Heart left ventricle (tissue), 16 donors: ENCODE measurements at places on chromosomes 2 and 18.
A peak's percentile ranks its signal among the peaks of the same experiment; 100 is the strongest.

GRCh38 chr18:79314838-79315388 lies 80.8 kb upstream of the NFATC1 start:
- no peak for DNase-seq

GRCh38 chr2:18762667-18763066 lies 173.3 kb upstream of the NT5C1B start:
- DNase-seq, result no peak

GRCh38 chr2:15155959-15156574 lies 405.1 kb downstream of the NBAS start:
- DNase-seq, result no peak

DNA sequence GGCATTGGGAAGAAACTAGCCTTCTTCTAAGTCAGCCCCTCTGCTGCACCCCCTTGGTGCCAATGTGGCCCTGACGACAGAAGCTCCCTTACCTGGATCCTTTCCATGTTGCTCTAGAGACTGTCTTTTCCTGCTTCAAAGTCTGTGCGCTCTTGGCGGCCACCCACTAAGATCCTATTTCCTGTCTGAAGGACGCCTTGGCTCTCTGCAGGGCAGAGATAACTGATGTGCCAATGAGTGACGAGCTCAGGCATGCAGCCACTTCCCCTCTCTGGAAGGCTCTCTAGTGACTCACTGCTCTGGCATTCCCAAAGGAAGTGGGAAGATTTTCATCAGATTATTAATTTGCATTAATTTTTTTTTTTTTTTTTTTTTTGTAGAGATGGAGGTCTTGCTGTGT lies 273.5 kb downstream of the CDH20 start:
- peak; percentile 91 for DNase-seq

DNA sequence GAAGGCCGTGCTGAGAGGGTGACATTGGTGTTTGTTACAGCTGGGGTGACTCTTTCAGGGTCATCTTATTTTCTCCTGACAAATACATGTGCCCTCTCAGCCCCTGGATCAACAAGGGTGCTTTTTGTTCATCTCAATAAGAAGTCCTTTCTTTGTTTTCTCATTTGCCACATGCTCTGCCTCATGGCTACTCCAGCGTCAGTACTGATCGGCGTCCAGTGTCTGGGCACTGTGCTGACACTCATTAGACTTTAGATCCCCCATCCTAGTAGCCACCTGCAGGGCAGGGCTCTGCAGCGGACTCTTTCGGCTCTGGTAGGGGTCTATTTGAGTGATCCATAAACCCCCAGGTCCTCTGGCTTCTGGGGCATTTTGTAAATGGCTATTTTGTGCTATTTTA lies 38.4 kb downstream of the NPPC start:
- DNase-seq, result no peak

- DNase-seq, result no peak
Measured at GRCh38 chr18:69035756-69036155, 237.9 kb downstream of the CCDC102B start.

DNA sequence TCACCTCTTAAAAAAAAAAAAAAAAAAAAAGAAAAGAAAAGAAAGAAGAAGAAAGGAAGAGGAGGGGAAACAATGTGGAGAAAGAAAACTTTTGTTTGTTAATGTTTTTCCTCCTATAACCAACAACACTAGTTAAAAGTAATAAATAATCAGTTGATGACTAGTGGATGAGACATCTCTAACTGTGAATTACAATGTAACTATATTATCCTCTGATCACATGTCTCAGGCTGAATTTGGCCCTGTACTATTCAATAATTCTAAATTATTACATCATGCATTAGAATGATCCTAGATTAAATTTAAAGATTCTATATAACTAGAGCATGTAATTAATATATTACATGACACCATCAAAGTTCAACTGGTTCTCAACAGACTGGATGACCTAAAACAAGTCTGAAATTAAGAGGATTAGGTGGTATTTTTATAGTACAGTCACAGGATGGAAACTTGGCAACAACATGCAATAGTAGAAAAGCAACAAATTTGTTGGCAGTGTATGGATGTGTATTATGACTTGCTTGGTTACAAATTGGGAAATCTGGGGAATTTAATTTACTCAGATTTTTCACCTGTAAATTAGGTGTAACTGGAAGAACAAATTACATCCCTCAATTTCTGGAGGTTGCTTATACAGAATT lies 269.3 kb upstream of the SETBP1 start:
- DNase-seq, result no peak

DNA sequence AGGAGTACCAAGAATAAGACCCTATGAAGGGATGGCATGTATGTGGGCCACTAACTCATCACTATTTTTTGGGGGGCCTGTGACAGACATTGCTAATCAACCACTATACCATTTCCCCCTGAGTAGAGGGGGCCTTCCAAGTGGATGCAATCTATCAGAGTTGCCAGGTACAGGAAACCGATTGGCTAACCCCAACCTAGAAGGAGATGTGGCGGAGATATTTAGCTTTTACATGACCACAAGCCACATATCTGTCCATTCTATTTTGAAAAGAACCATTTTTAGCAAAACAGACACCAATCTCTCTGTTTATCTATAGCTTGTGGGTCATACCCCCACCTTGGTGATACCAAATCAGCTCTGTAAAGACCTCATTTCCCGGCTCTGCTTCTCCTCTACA lies 51.0 kb downstream of the PAX8 start:
- no peak for DNase-seq

DNA sequence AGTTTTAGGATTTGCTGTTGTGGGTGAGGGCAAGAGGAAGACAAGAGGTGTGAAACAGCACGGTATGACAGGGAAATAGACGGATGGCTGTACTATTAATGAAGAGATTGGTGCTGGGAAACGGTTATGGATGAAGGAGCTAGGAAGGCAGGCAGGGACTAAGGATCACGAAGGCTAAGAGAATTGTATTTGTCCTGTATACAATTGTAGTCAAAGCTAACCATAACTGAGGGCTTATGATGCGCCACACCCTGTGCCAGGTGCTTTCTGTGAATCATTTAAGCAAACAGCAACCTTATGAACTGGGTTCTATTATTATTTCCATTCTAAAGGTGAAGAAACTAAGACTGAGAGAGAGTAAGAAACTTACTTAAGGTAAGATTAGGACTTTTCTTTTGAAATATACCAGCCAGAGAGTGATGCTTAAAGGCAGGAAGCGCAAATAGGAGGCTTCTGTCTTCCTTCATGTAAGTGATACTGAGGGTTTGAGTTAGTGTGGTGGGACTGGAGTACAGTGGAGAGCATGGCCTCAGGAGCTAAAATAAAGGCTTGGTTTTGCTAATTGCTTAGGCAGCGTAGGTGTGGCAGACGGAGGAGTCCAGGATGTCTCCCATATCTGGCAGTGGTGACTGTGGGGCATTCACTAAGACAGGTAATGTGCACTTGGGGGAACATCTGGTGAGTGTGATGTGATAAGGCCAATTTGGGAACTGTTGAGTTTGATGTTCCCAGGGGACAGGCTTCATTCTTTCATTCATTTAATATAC lies 85.8 kb downstream of the PLEKHM3 start:
- DNase-seq, result no peak

DNA sequence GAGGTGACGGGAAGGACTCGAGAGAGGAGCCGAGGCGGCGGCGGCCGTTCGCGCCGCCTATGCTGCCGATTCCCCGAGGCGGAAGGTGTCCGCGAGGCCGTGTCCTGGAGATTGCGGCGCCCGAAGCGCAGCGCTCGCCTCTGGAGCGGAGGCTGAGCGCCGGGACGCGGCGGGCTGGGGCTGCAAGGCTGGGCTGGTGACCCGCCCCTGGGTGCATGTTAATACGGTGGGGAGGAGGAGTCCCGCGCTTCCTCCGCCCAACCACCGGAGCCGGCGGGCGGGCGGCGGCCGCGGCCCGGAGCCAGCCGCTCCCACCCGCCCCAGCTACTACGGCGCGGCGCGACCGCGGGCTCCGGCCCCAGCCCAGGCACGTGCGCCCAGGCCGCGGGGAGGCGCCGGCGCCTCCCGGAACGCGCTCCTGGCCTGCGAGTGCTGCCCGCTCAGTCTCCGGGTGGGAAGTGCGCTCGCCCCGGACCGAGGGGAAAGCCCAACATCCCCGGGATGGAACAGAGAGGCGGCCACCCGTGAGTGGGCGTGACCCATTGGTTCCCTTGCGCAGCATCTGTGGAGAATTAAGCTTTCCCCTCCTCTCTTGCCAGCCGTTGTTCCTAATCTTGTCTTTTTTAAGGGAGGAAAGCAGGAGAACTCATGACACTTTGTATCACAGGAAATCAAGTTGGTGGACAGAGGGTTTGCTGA lies at the start of gene DLGAP1:
Gene DLGAP1 (minus strand): TSS at position 195 of the 699 bp plus-strand sequence.
- peak; percentile 14 for DNase-seq

DNA sequence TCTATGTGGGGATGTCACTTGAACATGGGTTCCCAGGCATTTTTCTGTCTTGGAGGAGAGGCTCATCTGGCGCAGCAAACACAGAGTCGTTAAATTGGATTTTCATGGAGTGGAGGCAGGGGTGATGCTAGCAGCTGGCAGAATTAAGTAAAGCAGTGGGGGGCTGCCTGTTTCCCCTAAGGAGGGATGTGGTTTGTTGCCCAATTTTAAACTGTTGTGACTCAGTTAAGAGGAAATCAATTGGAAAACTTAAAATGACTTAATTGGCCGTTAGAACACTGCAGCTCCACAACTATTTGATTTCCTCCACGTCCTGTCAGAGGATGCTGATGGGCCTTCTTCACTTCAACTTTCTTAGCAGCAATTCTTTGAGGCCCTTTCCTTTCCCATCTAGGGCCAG lies 354.1 kb upstream of the ATP5MC3 start:
- DNase-seq, result no peak

DNA sequence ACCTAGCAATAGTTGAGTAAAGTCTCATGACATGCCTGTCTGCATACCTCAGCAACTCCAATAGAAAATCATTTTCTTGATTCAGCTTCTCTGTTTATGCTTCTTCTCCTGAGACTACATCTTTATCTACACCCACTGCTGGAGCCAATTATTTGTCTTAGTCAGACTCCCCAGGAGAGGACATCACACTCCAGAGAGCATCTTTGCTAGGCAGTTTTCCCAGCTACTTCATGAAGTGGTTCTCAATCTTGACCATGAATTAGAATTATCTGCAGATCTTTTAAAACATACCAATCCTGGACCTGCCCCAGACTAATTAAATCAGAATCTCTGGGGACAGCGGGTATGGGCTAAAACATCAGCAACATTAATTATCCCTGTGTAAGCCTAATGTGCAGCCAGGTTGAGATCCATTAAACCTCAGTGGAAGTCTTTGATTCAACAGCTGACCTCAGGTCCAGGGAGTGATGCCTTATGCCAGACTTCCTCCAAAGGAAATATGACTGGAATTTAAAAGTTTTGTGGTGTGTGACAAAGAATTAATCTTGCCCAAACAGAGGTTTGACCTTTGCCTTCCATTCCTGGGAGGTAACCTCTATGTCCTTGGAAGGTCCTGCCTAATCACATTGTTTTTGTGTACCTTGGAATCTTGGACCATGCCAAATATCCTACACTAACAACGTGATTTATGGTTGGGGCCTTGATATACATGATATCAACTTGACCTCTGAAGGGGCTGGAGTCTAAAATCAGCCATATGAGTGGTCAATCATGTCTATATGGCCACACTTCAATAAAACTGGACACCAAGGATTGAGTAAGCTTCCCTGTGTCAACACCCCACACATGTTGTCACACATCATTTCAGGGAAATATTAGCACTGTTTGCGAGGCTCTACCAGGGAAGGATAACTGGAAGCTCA lies 99.3 kb upstream of the DNAJC10 start:
- no peak for DNase-seq

GRCh38 chr2:167484875-167485274 lies 596.6 kb downstream of the XIRP2 start:
- no peak for DNase-seq

- no peak for DNase-seq
Measured at GRCh38 chr18:56891116-56891515, 240.0 kb downstream of the WDR7 start.

- DNase-seq, result no peak
Measured at GRCh38 chr2:170087413-170087793, 90.5 kb upstream of the MYO3B start.

DNA sequence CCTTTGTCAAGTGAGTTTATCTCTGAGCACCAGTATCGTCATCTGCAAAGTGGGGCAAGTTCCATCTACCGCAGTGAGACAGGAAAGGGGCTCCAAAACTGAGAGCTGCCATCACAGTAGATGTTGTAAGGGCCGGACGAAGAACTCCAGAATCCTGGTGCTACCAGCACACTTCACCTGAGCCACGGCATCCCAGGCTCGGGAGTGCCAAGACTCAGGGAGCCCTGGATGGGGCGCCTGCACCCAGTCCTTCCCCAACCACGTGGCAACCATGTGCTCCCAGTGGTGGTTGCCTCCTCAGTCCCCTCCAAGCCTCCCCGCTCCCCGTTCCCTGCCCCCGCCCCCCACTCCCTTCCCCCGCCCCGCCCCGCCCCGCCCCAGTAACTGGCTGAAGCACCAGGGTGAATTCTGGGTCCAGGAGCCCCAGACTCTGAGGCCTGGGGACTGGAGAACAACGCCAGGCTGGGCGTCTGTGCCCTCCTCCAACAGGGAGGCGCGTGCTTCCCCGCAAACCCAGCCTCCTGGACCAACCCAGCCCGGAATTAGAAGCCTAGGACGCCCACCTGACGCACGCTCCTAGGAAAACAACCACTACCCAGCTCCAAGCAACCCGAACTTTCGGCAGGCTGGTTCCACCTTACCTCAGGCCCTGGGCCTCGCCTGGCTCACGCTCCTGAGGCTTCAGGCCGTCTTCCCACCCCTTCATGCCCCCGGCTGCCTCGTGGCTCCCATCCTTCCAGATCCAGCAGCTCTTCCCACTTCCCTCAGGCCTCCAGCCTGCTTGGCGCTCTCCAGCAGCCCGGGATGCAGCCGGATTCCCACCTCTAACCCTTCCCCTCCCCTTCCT lies 67.6 kb downstream of the LAMA3 start:
- DNase-seq, result no peak

GRCh38 chr2:148614322-148615049 lies 30.1 kb upstream of the EPC2 start:
- no peak for DNase-seq

DNA sequence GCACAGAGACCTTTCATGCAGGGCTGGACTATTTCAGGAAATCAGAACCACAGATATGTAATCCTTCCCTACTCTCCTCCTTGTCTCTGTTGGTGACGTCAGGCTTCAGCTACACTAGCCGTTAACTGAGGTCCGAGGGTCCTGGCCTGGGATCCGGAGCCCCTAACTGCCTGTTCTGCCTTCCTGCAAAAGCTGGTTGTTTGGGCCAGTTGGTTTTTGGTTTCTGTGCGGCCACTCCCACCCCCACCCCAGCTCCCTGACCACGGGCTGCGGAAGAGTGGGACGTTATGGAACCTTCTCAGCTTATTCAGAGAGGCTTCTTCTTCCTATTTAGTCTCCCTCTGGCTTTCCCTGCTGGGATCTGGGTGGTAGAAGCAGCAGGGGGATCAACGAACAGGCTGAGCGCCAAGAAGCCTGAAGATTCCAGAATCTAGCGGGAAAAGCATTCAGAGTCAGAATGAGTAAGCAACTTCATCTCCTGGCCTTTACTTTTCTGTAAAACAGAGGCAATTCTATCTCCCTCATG lies 49.3 kb upstream of the ROCK2 start:
- no peak for DNase-seq

- no peak for DNase-seq
Measured at GRCh38 chr18:57088883-57089282, 58.0 kb upstream of the BOD1L2 start.
